ENCODE measurements at places on chromosomes 1 and 21.

DNA sequence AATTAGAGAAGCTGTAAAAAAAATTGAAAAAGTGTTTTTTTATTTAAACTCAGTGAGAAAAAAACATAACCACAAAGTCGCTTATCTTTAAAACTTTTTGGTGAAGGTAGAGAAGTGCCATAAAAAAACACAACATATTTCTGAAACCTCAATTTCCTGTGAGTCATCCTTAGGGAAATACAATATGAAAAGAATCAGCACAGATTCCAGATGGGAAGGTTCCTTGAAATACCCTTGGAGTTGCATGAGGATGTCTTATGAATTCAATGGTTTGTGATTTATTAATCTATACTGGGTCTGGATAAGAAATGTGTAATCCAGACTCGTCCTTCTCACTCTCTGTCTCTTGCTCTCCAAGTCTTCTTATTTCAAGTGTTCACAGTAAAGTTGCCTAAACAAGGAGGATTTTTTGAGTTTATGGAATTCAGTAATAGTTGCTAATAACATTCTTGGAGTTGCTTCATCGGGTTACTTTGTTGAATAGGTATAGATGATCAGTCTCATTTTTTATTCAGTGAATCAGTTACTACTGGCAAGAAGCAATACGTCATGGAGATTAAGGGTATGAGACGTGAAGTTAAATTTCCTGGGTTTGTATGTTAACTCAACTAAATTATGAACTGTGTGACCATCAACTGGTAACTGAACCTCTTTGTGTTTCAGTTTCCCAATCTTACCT lies 191.4 kb downstream of the KCNK2 start:
- DNase-seq = no peak

DNA sequence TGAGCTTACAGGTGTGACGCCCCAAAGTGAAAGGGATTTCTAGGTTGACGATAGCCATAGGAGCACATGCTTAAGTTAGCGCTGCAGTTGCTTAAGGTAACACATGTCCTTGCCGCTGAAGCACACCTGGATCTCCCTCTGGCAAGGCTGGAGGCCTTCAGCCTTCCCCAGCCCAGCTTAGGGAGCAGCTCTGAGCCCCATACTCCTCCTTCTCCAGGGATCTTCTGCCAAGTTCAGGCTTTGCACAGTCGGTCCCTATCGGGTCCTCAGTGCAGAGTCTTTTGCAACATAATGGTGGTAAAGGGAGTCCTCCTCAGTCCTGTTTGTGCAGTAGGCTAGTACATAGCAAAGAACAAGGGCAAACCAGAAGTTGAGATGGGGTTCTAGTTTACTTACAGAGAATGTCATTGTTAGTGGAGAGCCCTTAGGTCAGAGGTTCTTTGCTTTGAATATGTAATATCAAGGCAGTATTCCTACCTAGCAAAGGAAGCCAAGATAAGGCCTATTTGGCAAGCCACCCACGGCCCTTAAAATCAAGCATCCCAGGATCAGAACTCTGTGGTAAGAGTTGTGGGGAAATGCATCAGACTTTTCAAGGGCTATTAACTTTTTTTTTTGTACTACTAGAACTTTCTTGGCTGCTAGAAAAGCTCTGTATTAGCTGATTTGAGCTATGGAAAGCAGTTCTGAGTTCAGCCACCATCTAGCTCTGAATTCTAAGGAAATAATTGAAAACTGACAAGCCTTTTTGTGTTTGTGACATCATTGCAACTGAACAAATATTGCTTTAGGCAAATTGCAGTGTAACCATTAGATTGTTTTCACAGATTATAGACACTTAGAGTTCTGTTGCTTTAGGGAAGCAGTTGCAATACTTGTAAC lies 1.4 kb downstream of the EVA1C start:
- no peak for DNase-seq

DNA sequence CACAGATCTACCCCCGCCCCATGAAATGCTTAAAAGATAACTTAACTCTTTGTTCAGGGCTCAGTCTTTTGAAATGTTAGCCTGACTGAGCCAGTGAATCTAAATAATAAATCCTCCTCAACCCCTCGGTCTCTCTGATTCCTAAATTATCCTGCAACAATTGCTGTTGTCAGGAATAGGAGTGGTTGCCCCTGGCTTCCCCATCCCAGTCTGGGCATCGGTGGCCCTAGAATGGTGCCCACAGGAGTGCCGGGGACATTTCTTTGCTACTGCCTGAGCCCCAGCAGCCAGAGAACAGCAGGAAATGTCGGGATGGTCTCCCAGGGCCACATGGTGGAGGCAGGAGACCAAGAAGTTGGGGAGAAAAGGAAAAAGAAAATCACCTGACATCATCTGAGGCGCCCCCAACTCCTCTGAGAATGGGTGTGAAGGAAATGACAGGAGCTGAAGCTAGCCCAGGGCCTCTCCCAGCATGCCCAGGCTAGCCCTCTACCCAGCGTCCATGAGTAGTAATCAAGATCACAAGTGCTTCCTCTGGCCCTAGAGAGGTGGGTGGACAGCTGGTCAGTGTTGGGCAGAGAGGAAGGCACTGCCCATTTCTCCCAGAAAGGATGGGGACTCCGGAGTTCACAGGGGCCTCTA lies 1.6 kb downstream of the PADI4 start:
- no peak for DNase-seq

DNA sequence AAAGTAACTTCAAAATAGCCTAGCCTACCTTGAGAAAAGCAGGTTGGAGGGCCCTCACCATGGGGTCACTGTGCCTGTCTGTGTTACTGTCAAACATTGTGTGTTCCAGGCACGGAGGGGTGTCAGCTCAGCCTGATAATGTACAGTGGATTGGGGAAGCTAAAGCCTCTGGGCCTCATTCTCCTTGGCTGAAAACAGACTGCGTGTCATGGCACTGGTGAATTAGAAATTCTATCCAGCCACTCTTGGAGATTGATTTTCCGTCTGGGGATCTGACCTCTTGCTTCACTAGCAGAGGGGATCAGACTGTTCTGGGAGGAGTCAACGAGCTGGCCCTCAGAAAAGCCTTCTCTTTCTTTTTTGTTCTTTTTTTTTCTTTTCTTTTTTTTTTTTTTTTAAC lies 123.5 kb upstream of the HOOK1 start:
- DNase-seq = no peak

DNA sequence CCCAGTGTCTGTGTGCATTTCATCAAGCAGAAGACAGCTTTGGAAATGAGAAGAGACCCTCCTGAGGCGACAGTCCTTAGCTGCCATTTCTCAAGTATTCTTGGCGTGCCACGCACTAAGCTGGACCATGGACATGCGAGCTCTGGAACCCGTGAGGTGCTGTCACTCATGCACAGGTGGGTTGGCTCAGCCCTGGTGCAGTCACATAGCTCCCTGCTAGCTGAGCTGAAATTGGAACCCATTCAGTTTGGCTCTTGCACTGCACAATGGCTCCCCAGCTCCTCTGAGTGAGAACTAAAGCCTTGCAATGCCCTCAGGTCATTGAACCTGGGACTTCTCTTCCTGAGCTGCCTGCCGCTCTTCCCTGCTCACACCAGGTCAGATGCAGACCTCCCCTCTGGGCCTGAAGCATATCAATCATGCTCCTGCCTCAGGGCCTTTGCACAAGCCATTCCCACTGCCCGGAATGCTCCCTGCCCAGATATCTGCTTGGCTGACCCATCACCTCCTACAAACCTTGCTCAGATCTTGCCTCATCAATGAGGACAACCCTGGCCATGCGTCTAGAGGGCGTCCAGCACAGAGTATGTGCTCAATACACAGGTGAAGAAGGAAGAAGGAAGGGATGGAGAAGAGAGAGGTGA lies 6.3 kb upstream of the SRARP start:
- DNase-seq = no peak

DNA sequence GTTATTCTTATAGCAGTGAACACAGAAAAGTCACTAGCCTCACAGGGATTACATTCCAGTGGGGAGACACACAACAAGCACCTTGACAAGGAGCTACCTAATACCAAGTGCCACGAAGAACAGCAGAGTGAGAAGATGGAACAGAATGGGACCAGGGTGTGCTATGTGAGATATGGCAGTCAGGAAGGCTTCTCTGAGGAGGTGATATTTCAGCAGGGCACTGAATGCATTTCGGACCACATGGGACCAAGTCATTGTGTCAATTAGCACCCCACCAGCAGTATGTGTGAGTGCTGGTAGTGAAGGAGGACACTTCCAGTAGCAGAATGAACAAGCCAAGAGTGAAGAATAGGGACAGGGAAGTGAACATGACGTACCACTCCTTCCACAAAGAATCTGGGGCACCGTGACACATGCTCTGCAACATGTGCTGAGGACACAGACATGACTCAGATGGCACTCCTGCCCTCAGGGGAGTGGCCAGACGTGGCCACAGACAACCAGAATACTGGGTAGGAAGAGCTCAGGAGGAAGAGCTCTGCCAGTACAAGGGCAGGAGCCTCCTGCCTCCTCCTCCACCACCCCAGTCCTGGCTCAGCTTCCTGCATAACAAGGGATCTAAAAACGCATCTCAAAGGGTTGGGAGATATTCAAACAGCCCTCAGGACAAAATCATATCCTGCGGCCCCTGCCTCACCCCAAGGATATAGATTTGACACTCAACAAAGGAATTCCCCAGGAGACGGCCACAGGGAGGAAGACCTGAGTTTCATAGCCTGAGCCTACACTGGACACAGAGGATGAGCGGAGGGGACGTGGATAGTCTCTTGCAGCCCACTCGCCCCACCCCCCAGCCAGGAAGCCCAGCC lies 102.5 kb downstream of the TRABD2B start:
- DNase-seq = no peak

GRCh38 chr1:206609229-206609991 lies 2.9 kb downstream of the EIF2D start:
- DNase-seq = no peak

DNA sequence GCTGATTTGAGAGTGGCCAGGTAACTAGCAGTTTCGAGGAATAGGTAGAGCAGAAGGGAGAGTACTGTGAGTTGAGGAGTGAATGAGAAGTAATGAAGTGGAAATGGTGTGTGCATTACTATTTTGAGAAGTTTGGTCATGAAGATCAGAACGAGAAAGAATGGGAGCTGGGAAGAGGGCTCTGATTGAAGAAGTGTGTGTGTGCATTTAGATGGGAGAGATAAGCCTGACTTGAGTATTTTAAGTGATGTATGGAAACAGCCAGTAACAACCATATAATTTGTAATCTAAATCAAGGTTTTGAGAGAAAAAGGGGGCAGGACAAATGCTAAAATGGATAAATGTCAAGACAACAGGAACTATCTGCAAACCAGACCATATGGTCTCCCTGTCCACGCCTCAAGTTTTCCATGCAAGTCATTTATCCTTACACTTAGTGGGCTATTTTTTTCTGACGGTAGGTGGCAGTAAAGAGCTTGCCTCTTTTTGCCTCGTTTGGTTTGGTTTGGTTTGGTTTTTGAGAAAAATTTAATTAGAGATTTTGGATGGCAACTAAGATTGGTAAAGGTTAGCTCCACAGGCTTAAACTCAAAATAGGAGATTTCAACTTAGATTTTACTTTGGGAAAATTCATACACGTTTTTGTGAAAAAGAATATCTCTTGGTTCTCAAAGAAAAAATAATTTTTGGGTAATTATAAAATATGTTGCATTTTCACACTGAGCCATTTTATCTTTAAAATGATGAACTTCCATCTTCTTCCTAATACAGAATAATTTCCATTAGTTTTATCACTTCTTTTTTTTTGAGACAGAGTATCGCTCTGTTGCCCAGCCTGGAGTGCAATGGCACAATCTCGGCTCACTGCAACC lies 9.5 kb upstream of the B3GALNT2 start:
- DNase-seq = no peak

DNA sequence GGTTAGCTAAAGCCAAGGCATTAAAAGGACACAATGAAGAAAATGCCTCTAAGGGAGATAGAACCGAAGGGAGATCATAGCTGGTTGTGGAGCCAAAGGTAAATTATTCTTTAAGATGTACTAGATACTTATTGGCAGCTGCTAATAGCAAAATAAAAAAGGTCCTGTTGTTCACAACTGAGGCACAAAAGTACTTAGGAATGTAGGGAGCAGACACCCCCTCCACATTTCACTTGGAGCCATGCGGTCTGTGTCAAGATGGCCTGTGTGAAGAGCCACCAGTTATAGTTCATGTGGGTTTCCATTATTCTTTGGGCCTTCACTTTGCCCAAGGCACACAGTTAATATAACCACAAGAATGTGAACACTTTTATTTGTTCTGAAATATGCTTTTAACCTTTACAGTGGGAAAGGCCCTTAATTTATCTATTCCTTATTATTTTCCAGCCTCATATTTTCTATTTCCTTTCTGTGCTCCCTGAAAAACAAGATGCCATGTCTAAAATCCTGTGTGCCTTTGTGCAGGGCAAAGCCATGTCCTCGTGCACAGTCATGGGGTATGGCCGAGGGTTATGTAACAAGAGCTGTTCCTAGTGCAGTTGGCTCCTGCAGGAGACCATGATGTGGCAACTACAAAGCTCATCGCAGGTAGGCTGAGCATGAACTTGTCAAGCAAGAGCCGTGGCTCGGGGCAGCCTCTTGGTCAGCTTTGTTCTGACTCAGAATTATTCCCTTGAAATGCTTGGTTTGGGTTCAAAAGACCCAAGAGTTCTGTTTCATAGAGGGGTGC lies 16.2 kb upstream of the WDR26 start:
- DNase-seq = no peak

DNA sequence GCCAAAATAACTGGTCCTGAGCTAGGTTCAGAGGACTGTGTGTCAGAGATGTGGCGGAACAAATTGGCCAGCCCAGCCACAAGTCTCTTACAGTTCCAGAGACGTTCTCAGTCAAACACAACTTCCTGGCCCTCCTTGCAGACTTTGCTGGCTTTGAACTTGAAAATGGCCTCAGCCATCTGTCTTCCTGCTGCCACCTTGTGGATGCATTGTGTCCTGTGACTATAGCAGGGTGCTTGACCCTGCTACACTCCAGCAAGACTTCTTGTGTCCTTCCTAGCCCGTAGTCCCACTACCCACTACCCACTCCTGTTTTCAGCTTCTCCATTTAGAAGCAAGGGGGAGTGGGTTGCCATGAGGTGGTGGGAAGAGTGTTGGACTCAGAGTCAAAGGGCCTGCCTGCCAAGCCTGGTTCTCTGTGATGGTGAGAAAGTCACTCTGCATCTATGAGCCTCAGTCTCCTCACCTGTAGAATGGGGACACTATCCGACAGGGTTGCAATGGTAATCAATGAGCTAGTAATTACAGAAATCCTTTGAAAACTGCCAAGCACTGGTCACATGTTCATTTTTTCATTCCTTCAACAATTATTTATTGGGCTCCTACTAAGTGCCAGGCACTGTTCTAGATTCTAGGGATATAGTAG lies 109.9 kb downstream of the IGSF21 start:
- no peak for DNase-seq

DNA sequence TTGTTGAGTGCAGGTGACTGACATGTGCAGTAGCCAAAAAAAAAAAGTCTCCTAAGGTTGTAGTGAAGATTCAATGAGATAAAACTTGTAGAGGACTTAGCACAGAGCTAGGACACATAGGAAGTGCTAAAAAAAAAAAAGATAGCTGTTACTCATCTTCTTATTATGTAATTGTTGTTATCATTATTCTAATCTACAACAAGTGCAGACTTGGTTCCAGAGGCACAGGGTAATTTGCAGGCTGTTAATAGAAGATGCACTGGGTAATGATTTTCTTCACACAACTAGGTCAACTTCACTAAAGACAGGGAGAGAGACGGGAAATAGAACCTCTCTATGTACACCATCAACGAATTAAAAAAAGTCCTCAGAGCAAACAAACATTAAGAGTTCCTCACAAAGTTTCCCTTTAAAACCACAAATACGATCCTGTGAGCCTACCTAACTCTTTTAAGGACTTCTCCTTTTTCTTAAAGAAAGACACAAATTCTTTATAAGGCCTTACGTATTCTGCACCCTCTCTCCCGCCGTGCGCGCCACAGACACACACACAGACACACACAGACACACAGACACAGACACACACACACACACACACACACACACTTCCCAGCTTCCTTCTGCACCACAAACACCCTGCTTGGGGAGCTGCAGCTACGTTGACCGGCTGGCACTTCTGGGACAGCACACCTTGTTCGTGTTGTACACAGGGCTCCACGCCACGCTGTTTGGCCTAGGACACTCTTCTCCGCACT lies 49.8 kb upstream of the GADD45A start:
- no peak for DNase-seq
